ENCODE measurements at places on chromosomes 7 and 10. TPM values are rescaled to one million over a fixed set of nuclear protein-coding genes. Genes with fewer than 3 reads are reported as not detected.

Gene ANLN
- 45.0 TPM for polyA plus RNA-seq

Gene PTPRN2
- polyA plus RNA-seq, result 6.3 TPM

Gene LRMDA
- polyA plus RNA-seq, result 18.7 TPM

Gene FXYD4
- not detected for polyA plus RNA-seq

Gene KIAA1549
- 16.9 TPM for polyA plus RNA-seq

Gene TUBAL3
- 0.10 TPM for polyA plus RNA-seq

Gene CPA5
- 0.62 TPM for polyA plus RNA-seq

Gene MRPS17
- polyA plus RNA-seq, result 13.4 TPM

Gene CYP2C8
- 7.6 TPM for polyA plus RNA-seq

Gene PALS2
- polyA plus RNA-seq, result 10.4 TPM

Gene CALHM1
- polyA plus RNA-seq, result 0.13 TPM

Gene MSS51
- polyA plus RNA-seq, result 4.2 TPM

Gene KEL
- polyA plus RNA-seq, result 2.3 TPM

Gene CRHR2
- polyA plus RNA-seq, result 0.24 TPM

Gene GHRHR
- 0.48 TPM for polyA plus RNA-seq

Gene ACTL6B
- polyA plus RNA-seq, result 0.17 TPM

Gene CYP2C19
- polyA plus RNA-seq, result 0.11 TPM

Gene SHOC2
- 36.4 TPM for polyA plus RNA-seq

Gene CYP51A1
- 52.4 TPM for polyA plus RNA-seq

Gene TCERG1L
- 0.35 TPM for polyA plus RNA-seq

Gene CTAGE15
- 1.8 TPM for polyA plus RNA-seq

Gene PDE6C
- polyA plus RNA-seq, result 1.5 TPM

Gene ARMH3
- 23.3 TPM for polyA plus RNA-seq

Gene MLXIPL
- 5.3 TPM for polyA plus RNA-seq

Gene NXPH1
- not detected for polyA plus RNA-seq

Gene PLAU
- 1.6 TPM for polyA plus RNA-seq

Gene PLEKHS1
- 0.06 TPM for polyA plus RNA-seq

Gene IGF2BP3
- polyA plus RNA-seq, result 57.9 TPM

Gene RSU1
- polyA plus RNA-seq, result 114 TPM

Gene COG5
- polyA plus RNA-seq, result 28.7 TPM

Gene STEAP1B
- polyA plus RNA-seq, result 3.1 TPM

Gene MEIG1
- 1.3 TPM for polyA plus RNA-seq

Gene SLF2
- 62.4 TPM for polyA plus RNA-seq

Gene MEOX2
- 151 TPM for polyA plus RNA-seq

Gene UPK3BL2
- polyA plus RNA-seq, result 13.3 TPM

Gene ICA1
- polyA plus RNA-seq, result 40.6 TPM

Gene TMEM254
- 44.2 TPM for polyA plus RNA-seq

Gene CNPY1
- polyA plus RNA-seq, result not detected

Gene ABCB4
- polyA plus RNA-seq, result 1.5 TPM

Gene PTF1A
- not detected for polyA plus RNA-seq

Gene SYT15B
- 18.4 TPM for polyA plus RNA-seq

Gene RBAK
- 17.7 TPM for polyA plus RNA-seq

Gene CAV2
- 85.2 TPM for polyA plus RNA-seq

Gene TCAF1
- polyA plus RNA-seq, result 106 TPM

Gene ASZ1
- polyA plus RNA-seq, result 1.4 TPM

Gene CPN1
- polyA plus RNA-seq, result not detected

Gene CLCN1
- not detected for polyA plus RNA-seq

Gene OR6V1
- polyA plus RNA-seq, result not detected

Gene COL17A1
- polyA plus RNA-seq, result 0.94 TPM

Gene GRB10
- 38.9 TPM for polyA plus RNA-seq

Gene PPP1R9A
- polyA plus RNA-seq, result 26.9 TPM

Gene C10orf71
- not detected for polyA plus RNA-seq

Gene NIPSNAP2
- polyA plus RNA-seq, result 101 TPM
